ENCODE measurements at places on chromosomes 4 and X.

DNA sequence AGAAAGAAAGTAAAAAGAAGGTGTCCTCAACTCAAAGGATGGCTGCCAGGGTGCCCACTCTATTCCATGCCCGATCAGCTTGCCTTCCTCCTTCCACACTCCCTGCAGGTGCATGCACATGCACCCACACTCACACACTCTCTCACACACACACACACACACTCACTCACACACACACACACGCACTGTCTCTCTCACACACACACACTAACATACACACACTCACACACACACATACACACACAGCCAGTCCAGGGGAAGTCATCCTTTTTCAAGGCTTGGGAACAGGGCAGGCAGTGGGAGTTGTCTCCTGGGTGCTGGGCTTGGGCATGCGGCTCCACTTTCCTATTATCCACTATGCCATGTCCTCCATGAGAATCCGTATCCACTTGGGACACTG lies 50.4 kb downstream of the CRMP1 start:
- no peak for DNase-seq

- peak; percentile 93 for DNase-seq
These were observed 62.2 kb downstream of the ANXA3 start for GRCh38 chr4:78613522-78614321.

GRCh38 chrX:34918856-34919255 lies 23.7 kb upstream of the FAM47B start:
- DNase-seq, result no peak

DNA sequence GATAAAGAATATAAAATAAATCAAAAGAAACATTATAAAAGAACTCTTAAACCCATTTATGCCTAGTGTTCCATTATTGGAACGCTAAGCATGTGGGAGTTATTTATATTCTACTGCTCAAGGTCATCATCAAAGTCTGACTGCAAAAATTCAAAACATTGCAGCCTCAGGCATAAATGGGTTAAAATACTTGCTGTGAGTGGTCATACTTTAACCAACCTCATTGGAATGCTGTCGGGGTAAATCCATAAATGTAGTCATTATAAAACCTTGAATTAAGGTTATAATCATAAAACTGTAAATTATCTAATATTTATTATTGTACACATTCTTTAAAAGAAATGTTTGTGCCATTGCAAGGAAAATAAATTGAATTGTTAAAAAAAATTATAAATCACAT lies 55.0 kb downstream of the RPS6KA6 start:
- DNase-seq, result no peak

All from GM12878 (cell line).